NCI-H1694 (cell line): ENCODE measurements at places on chromosomes 5 and 9.
A peak's percentile ranks its signal among the peaks of the same experiment; 100 is the strongest.

- no peak for DNase-seq
Measured at GRCh38 chr5:96196890-96197289, 235.2 kb upstream of the ELL2 start.

GRCh38 chr5:110478895-110479294, 247.6 kb downstream of the TMEM232 start:
- DNase-seq = no peak

GRCh38 chr9:121529237-121529987, 29.8 kb upstream of the GGTA1 start:
- no peak for DNase-seq

GRCh38 chr9:38445154-38446043, 21.1 kb upstream of the IGFBPL1 start:
- DNase-seq = no peak

- DNase-seq = no peak
Measured at GRCh38 chr5:175457466-175457865, 13.5 kb upstream of the DRD1 start.

GRCh38 chr9:105264380-105264779, 19.9 kb downstream of the SLC44A1 start:
- DNase-seq = no peak

DNA sequence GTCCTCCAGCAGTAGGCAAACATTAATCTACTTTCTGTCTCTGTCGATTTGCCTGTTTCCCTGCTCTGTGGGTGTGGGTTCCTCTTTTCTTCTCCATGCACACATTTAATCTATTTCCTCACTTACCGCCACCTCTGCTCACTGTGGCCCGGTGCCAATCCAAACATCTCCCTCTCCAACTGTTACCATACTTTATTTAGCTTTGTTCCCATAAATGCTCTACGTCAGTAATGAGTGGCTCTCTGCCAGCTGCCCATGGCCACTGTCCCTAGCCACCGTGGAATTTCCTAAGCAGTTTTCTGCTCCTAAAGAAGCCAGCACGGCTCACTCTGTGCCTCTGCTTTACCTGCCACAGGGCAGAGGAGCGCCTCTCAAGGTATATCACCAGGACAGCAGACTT, 19.5 kb upstream of the GOLPH3 start:
- peak; percentile 87 for DNase-seq

DNA sequence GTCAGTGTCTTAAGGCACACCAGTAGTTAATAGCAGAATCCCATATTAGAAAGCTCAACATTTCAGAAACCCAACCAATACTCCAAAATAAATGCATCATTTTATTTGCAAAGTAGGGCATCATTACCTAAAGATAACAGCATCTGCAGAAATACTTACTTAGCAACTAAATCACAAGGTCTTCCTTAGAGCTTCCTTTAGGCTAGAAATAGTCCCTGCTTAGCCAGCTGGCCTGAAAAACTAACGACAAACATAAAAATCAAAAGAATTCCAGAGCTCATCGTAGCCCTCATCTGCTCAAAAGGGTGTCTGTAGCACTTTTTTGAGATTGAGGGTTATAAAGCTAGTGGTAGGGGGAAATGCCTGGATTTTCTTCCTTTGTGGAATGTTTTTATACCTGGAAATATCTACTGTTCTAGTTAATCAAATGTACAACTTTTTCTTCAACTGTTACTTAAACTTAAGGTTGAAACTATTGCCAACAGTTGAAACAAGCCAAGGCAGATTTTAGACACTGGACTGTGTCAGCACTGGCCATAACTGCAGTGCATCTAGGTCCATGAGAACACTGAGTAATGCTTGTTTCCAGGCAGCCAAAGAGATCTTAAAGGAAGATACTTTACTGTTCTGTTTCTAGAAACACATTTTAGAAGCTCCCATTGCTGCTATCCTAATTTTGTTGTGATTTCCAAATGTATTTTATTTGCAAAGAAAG, 129.4 kb upstream of the RASA1 start:
- no peak for DNase-seq

GRCh38 chr9:15697446-15697851, 144.6 kb downstream of the CCDC171 start:
- DNase-seq = no peak

- no peak for DNase-seq
Measured at GRCh38 chr9:77710316-77710715, 62.2 kb upstream of the GNA14 start.

- no peak for DNase-seq
Measured at GRCh38 chr9:36191290-36191645, 547 bp downstream of the CLTA start.

- DNase-seq = no peak
Measured at GRCh38 chr5:141618030-141618803, 583 bp downstream of the DIAPH1 start.

GRCh38 chr5:17436350-17436749, 61.7 kb upstream of the TAF11L2 start:
- no peak for DNase-seq

DNA sequence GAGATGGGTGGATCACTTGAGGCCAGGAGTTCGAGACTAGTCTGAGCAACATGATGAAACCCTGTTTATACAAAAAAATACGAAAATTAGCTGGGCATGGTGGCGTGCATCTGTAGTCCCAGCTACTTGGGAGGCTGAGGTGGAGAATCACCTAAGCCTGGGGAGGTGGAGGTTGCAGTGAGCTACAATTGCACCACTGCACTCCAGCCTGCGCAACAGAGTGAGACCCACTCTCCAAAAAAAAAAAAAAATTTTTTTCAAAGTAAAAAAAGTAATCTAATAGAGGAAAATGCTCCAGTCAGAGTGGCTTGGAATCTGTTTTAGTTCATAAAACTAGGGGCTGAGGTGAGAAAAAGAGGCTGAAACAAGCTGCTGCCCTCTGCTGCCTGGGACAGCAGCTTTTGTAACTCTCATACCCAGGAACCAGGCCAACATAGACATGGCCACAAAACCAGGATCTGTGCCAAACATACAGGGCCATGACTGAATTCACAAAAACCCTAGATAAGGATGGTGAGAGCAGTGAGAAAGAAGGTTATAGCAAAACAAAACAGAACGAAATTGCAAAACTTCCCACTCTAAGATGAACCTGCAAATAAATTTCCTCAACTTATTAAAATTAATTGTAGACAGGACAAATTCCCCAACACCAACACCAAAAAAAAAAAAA, 13.1 kb upstream of the DCAF12 start:
- peak; percentile 49 for DNase-seq

DNA sequence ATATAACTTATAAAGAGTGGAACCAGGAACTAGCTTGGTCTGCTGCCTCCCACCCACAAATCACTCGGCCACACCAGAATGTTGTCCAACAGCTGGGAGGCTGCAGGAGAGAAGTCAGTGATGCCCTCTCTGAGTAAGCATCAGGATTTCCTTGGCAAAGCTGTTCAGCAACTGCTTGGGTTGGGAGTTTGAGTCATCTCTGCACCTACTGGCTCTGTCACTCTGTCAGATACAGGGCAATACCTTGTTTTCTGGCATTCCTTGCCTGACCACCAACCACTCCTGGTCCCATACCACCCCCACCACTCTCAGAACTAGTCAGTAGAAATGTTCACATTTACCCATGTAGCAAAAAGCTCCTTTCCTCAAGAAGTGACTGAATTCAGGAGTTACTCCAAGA, 36.8 kb upstream of the GCNT4 start:
- DNase-seq = no peak

DNA sequence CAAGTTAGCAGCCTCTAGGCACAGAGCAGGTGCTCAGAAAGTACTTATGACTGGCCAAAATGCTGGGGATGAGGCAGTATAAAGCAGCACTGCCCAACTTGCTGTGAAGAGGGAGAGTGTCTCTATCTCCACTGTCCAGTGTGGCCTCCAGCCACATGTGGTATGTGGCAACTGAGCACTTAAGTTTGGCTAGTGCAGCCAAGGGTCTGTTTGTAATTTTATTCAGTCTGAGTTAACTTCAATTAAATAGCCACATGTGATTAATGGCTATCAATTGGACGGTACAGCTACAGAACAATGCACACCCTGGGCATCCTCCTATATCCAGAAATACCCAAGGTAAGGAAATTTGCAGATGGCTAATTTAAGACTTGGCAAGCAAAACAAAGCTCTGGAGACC, 26.9 kb downstream of the ROR2 start:
- DNase-seq = no peak

DNA sequence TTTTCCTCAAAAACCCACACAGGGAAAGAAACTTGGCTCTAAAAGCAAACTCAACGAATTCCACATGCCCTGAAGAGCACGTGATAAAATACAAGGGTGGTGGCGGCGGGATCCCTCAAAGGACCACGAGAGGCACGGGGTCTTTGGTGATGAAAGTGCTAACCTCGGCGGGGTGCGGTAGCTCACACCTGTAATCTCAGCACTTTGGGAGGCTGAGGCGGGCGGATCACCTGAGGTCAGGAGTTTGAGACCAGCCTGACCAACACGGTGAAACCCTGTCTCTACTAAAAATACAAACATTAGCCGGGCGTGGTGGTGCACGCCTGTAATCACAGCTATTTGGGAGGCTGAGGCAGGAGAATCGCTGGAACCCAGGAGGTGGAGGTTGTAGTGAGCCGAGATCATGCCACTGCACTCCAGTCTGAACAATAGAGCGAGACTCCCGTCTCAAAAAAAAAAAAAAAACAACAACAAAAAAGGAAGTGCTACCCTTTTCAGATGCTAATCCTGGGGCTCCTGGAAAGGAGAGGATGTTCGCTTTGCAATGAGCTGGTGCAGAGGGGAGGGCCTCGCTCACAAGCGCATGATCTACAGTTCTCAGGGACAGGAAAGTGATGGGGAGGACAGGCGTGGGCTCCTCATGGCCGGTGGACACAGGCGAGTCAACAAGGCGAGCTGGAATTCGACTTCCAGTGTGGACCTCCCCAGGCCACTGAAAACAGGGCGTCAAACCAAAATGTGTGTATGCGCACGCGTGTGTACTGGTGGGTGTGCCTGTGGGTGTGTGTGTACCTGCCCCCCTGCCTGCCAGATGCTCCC, 54.1 kb downstream of the USP20 start:
- no peak for DNase-seq

- no peak for DNase-seq
Measured at GRCh38 chr5:131525805-131526204, 109.2 kb downstream of the RAPGEF6 start.

DNA sequence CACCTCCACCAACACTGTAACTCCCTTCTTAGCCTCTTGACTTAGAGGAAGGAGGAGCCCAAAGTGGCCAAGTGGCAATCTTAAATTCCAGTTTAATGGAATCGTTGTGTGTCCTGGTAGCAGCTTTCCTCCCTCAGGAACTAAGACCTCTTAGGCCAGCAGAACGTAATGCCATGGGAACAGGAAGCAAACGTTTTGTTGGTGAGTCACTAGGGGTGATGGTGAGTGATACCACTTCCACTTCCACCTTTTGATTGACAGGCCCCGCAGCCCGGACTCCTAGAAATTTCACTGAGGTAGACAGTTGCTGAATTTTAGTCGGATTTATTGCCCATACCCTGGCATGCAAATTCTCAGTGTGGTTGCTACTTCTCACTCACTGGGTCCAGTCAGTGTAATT, 94.2 kb upstream of the FBN2 start:
- no peak for DNase-seq

DNA sequence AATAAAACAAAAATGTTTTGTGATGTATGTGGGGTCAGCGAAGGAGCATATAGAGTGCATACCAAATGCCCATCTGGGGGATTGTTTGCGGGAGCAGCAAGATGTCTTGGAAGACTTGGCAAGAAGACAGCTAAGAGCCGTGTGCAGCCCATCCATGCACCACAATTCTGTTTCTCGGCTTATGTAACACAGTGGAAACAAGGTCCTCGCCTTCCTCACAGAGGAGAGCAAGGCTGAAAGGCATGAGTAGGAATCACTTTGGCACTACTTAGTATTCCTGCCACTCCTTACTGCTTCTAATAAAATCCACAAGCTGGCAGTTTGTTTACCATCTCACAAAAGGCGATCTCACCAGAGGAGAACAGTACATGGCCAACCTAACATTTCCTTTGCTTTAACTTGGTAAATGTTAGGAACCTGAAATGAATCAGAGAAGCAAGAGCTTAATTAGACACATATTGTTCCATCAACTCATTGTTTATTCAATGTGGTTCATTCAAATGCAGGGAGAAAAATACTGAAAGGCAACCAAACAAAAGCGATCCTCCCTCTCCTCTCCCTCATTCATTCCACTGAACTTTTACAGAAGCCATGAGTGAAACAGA, 648.1 kb downstream of the ACTL7B start:
- DNase-seq = no peak

GRCh38 chr9:76465442-76466298, 6.7 kb downstream of the GCNT1 start:
- no peak for DNase-seq

DNA sequence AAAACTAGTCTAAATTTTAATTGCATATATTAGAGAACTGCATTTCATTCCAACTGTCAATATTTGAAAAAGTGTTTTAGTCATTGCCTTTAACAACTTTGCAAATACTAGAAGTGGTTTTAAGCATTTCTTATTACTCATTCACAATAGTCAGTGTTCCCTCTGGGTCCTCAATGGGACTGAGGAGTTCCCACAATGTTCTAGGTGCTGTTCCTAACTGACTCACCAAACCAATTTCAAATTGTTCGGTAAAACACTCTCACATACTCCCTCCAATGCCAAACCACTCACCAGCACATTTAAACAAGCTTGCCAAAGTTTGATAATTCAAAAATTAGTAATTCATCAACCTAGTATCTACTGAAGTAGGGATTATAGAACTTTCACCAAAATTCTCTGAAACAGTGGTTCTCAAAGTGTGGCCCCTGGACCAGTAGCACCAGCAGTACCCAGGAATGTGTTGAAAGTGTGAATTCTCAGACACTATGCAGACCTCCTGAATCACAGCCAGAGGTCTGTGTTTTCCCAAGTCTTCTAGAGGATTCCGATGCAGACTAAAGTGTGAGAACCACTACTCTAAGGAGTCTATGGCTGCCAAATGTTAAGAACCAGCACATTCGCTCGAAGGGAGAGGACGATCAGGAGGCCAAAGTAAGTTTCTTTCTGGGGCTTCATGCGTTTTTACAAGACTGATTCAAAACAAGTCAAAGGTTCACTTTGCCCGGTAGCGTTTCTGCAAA, 72.8 kb downstream of the APBA1 start:
- no peak for DNase-seq
